A673 (cell line): ENCODE measurements at places on chromosomes 2 and 18.

DNA sequence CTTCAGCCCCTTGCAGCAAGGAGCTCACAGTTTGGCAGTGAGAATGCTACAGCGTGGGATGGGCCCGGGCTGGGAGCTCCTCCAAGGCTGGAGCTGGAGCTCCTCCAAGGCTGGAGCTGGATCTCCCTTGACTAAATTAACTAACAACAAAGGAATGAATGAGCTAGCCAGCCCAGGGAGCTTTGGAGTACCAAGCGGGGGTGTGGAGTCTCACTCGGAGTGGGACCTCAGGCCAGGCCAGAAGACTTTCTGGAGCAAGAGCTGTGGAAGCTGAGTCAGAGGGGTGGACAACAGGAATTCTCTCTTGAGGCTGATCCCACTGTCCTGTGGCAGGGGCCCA lies 244.7 kb upstream of the HS6ST1 start:
- DNase-seq, result no peak

DNA sequence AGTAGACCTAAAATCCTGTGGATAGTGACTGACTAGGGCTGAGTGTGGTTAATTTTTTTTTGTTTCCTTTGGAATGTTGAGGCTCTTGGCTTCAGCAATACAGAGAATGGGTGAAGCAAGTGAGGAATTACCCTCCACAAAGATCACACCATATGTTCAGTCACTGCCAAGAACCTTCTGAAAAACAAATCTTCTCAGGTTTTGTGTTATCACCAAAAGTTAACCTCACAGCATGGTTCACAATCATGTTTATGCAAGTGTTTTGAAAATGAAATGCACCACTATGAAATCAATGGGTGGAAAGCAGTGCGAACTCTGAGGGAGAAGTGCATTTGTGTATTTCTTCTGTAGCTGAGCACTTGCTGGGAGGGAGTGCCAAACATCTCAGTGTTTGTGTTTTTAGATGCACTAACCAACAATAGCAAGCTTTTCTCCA lies 44.4 kb downstream of the SPATS2L start:
- no peak for DNase-seq

GRCh38 chr2:157627594-157628476 lies 829 bp downstream of the ACVR1C start:
- DNase-seq, result no peak

GRCh38 chr2:232892843-232893242 lies 22.8 kb downstream of the SNORC start:
- no peak for DNase-seq

DNA sequence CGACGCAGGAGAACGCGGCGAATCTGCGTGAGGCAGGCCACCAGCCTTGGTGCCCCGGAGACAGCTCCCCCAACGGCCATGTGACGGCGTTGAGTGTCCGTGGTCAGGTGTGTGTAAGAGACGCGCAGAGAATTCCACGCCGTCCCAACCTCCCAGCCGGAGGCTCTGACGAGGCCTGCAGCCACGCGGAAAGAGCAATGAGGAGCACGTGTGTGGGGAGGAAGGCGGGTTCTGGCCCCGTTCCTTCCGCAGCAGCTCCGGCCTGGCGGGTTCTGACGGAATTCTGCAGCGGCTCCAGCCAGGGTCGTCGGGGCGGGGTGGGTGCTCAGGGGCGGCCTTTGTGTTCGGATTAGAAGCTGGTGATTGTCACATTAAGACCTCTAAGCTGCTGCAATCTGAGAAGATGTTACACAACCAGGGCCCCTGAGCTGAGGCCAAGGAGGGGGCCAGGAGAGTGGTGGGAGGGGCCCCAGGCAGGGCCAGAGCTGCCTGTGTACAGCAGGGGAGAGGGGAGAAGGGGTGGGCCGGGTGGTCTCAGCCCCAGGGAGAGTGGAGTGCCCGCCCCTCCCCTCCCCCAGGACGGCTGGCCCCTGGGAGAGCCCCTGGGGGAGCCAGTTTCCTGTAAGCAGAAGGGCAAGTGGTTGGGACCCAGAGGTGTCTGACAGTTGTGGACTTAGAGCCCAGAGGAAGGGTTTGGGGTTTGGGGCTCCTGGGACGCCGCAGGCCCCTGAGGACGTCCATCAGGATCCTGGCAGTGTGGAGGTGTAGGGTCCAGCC lies 5.1 kb upstream of the GAL3ST2 start:
- peak; percentile 55 for DNase-seq

GRCh38 chr2:217731805-217732204 lies 271.0 kb downstream of the TNS1 start:
- DNase-seq, result no peak

DNA sequence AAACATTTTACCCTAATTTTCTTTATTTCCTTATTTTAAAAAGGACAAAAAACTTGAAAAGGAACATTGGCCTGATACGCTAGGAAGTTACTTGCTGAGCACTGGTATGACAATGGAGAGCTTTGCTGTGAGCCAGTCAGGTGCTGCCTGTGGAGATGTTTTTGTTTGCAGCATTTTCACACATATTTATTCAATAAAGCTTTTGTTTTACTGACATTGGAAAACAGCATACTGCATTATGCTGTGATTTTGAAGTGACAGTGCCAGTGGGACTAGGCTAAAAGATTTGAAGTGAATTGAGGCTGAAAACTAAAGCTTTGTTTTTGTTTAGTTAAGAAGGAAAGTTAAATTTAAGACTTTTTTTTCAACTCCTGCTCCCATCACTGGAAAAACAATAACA lies 470.7 kb upstream of the ZEB2 start:
- no peak for DNase-seq

DNA sequence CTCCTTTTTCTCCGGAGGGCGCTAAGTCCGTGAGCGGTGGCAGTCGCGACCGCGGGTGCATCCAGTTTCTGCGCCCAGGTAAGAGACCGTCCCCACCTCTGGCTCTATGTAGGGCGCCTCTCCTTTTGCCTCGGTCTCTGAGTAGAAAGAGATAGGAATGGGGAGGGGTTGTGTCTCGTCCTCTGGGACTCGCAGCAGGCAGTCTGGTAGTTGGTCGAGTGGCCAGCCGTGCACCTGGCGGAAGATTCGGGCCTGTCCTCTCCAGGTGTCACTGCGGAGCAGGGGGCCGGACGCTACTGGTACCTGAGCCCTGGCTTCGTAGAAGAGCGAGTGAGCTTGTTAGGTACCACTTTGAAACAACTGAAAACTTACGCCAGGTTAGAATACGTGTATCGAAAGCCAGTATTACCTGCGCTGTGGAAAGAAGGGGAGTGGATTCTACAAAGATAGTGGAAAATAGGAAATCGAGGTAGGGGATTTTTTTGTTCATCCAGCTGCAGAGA lies 403 bp downstream of the MAP2 start:
- no peak for DNase-seq

- DNase-seq, result no peak
Measured at GRCh38 chr2:30336084-30336483, 104.8 kb downstream of the LBH start.

DNA sequence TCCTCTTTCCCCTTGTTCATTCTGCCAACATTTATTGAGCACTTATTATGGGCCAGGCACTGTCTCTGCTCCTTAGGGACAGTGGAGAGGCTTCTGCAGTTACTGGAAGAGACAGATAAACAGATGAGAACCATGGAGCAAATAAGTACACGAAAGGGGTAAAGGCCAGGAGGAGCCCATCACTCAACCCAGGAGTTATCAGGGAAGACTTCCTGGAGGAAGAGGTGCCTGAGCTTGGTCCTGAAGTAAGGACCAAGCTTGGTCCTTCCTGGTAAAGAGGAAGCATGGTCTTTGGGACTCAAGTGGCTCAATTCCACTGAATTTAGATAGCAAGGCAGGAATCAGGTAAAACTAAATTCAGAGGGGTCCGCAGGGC lies 1.7 kb downstream of the ACTG2 start:
- no peak for DNase-seq
